ENCODE measurements at places on chromosomes 5 and 9.

GRCh38 chr5:152355061-152355460, 50.0 kb downstream of the NMUR2 start:
- no peak for DNase-seq

DNA sequence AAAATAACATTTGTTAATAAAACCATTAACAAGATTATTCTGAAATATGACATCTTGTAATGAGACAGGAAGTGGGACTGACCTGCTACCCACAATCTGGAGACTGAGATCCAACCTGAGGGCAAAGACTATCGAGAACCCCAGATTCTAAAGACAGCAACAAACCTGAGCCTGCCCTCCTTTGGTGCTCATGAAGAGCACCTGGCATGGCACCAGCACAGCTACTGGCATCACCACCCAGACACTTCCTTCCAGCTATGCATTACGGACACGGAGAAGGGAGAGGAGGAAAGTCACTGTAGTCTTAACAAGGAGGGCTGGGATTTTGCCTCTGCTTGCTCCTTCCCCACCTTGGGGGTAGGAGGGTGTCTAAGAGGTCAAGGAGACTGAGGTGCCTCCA, 105.5 kb downstream of the AUH start:
- no peak for DNase-seq

GRCh38 chr5:113166261-113166660, 189.7 kb downstream of the DCP2 start:
- no peak for DNase-seq

GRCh38 chr9:5715548-5716127, 86.7 kb downstream of the RIC1 start:
- no peak for DNase-seq

GRCh38 chr9:89234205-89235067, 55.8 kb upstream of the SHC3 start:
- DNase-seq, result peak; percentile 52

- DNase-seq, result no peak
Observed at GRCh38 chr9:93091056-93091452, 5.0 kb upstream of the CARD19 start.

GRCh38 chr5:139848508-139849100, 53.0 kb downstream of the PSD2 start:
- peak; percentile 46 for DNase-seq

GRCh38 chr5:156402387-156402921, 75.5 kb downstream of the SGCD start:
- peak; percentile 75 for DNase-seq

- DNase-seq, result peak; percentile 87
Observed at GRCh38 chr9:755454-756381, 85.8 kb upstream of the DMRT1 start.

DNA sequence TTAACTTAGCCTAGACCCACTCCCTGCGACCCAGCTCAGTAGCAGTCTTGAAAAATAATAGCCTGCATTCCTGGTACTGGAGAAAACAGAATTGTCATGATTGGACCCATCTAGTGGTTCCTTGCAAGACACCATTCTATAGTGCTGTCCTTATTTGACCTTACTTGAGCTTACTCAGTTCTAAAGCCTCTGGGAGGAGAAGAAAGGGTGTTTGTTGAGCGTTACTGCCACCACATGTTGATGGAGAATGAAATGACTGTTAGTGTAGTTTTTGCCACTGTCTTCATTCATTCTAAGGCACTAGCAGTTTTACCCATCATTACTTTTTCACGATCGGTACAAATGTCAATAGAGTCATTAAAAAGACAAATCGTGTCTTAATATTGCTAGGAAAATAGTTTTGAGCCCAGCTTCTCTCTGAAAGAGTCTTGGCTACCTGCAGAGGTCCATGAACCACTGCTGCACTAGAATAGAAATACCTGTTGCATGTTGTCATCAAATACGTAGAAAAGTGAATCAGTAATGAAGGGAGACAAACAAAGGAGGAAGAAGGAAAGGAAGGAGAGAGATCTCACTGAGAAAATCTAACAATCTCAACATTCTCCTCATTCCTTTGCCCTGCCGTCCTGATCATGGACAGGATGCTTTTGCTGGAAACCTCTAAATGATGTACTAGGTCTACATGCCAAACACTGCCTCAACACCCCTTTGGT, 96.0 kb downstream of the LIX1 start:
- DNase-seq, result no peak

GRCh38 chr5:37915097-37915736, 75.4 kb upstream of the GDNF start:
- no peak for DNase-seq

- no peak for DNase-seq
Observed at GRCh38 chr5:68381909-68382308, 166.4 kb downstream of the PIK3R1 start.

DNA sequence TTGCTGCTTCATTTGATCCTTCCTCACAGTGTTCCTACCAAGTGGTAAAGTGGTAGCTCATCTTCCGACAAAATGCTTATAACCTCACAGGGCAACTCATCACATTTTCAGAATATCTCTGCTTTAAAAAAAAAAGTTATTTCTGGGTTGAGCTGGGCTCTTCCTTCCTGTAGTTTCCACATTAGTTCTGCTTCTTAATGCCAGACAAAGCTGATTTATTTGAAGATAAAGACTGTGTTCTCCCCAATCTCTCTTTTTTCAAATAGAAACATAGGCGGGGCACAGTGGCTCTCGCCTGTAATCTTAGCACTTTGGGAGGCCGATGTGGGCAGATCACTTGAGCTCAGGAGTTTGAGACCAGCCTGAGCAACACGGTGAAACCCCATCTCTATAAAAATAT, 273.1 kb downstream of the ACTL7B start:
- no peak for DNase-seq

DNA sequence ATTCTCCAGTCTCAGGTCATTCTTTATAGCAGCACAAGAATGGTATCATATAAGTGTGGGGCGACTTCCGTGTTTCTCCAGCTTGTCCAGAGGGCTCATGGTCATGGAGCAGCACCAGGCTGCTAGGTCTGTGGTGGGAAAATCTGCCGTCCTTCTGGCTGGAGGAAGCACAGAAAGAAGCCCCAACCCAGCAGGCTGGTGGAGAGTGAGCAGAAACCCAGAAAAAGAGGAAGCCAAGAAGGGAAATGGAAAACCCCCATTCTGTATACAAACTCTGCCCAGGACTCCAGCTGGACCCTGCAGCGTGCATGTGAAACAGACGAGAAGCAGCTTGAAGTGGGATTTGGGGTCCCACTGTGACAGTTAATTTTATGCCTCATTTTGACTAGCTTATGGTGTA, 34.3 kb upstream of the OLFM1 start:
- no peak for DNase-seq

DNA sequence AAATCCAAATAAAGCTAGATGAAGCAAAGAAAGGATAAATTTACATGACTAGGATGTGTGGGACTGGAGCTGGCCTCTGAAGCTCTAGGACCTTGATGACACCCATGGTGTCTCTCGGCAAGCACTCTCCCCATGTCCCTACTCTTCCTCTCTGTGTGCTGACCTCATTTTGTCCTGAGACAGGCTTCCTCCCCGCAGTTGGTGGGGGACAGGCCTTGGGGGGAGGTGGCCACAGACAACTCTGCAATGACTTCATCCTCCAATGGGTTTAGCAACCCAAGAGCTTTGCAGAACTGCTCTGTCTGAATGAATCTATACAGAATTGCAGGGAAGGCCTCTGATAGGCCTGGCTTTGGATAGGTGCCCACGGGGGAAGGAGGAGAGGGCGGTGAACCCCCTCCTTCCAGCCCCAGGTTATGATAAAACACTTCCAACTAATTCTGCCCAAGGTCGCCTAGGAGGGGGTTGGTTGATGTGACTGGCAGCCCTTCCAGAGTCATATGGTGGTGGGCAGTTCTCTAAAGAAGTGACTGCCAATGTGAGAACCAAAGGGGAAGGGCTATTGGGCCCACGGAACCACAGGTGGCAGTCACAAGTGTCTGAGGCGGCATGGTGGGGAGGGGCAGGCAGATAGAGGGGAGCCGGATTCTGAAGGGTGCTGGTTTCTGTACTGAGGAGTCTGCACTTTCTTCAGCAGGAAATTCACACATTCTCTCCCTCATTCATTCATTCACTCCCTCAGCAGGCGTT, 6.0 kb downstream of the SLC6A7 start:
- DNase-seq, result no peak

DNA sequence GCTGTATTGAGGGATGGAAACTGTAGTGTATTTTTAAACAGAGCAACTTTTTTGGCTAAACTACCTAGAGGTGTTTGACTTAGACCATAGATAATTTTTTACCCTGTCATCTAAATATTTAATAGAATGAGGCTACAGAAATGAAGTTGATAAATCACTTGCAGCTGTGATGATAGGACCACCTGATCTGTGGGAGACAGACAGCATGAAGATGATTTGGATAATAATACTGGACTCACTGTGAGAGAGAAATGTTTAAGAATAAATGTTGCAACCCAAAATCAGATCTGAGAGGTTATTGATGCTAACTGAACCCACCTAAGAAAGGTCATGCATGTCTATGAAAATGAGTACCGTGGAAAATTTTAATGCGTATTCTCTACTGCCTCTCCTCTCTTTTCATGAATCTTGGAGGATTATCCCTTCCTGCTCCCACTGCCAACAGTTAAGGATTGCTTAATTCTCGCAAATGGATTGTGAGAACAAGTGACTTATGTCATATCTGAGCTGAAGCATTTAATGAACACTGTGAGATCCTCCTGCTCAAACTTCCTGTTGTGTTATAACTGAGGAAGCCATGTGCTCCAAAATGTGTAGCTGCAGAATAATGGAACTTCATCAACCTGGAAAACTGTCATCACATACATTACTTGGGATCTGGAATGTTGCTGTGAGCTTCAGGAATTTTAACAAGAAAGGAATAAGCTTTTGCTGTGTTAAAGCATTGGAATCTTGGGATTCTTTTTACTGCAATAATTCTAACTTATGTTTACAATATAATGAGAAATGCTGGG, 617.9 kb upstream of the CDH18 start:
- no peak for DNase-seq

- DNase-seq, result no peak
Observed at GRCh38 chr5:105878402-105878801, 1792.3 kb downstream of the EFNA5 start.

- DNase-seq, result no peak
Observed at GRCh38 chr5:119187776-119188529, 117.1 kb downstream of the DMXL1 start.

DNA sequence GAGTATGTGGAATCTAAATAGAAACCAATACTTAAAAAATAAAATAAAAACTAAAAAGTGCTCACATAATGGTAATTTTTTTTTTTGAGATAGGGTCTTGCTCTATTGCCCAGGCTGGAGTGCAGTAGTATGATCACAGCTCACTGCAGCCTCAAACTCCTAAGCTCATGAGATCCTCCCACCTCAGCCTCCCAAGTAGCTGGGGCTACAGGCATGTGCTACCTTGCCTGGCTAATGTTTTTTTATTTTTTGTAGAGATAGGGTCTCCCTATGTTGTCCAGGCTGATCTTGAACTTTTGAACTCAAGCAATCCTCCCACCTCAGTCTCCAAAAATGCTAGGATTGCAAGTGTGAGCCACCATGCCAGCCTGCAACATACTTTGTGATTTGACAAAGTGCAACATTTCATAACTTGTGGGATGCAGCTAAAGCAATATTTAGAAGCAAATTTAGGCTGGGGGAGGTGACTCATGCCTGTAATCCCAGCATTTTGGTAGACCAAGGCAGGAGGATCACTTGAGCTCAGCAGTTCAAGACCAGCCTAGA, 18.4 kb downstream of the AP3B1 start:
- no peak for DNase-seq

- DNase-seq, result no peak
Observed at GRCh38 chr9:109270971-109271925, 49.6 kb downstream of the EPB41L4B start.

DNA sequence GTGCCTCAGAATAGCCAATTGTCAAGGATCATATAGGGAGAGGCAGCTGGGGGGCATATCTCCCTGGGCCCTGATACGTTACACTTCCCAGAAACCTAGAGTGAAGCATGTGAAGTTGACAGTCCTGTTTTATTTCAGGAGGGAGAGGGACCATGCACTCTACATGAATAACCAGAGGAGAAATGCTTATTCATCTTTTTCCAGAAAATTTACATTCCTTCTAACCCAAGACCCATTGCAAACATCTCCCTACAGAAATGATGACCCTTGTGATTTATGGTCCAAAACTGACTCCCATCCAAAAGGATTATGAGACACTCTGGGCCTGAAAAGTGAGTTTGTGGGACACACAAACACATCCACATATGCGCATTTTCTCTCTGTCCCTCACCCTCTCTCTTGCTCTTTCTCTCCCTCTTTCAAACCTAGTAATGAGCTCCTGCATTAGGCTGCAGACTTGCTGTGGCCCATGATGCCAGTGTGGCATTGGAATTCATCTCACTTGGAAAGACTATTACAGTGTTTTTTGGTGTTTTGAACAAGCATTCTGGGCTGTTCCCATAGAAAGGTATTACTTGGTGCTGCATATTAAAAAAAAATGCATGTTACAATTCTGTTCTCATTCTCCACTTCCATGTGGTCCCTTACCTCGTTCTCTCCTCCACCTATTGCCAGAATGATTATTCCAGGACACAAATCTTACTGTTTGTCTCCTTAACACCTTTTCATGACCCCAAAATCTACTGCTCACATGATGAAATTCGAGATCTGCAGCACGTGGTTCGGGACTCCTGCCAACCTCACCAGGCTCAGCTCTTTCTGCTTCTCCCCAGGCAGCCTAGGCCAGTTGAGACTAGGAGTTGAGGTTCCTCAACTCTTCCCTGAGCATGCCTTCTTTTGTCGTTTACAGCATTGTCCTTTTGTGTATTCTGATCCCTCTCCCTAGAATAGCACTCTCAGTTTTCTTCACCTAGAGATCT, 451.3 kb upstream of the KLF4 start:
- no peak for DNase-seq

- no peak for DNase-seq
Observed at GRCh38 chr5:93300309-93300923, 280.6 kb downstream of the NR2F1-AS1 start.

DNA sequence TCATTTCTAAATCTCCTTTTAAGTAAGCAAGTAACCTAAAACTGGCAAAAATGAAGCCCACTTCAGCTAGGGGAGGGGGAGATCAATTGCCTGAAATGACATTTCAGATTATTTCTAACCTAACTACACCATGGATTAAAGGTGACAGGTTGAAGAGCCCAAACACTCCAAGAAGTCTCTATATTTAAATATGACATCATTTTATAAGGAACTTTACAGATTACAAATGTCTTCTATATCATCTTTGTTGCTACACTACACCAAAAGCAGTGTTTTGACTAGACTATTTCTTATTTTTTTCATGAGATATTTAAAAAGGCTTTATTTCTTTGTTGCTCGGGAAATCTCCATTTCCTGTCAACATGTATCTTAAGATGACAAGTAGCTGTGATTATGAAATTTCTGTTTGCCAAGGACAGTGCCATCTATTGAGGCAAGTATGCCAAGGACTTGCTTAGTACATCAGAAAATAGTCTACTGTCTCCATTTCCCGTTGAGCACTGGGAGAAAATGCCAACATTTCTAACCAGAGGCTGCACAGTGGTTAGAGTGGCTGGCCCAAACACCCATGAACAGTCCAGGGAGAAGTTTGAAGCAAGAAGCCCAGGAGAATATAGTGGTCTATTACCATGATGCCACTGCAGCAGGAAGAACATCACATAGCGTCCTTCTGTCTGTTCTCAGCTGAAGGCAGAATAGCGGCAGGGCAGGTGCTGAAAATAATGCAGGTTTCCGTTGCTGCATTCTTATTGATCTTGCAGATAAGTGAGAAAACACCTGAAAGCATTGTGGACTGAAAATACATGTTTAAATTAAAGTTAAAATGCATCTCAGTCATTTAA, 93.4 kb upstream of the ITGA2 start:
- DNase-seq, result no peak

GRCh38 chr9:124258607-124259157, 933 bp downstream of the NEK6 start:
- DNase-seq, result no peak

- DNase-seq, result no peak
Observed at GRCh38 chr5:109767997-109768396, 78.3 kb downstream of the MAN2A1 start.

Data from activated CD8-positive, alpha-beta memory T cell treated with anti-CD3 and anti-CD28 coated beads, Interleukin-2, amount 10 ng/mL, durations not matched to agents 7 days and 5 days (primary cell).